ENCODE measurements at places on chromosomes 5 and 9.

DNA sequence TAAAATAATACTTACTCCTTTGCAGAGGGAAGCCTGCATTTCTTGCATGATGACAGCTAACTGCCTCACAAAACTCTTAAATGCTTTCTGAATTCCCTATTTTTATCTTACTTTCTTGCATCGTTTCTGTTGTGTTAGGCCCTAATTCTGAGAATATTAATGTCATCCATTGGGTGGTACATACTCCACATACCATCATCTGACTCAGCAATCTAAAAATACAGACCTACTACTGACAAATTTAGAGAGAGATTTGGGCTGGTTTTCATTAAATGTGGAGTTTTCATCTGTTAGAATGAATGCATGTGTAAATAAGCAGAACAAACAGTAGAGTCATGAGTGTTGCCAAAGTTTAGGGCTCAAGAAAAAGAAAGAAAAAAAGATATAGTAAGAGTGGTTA lies 26.5 kb upstream of the KCNN2 start:
- no peak for DNase-seq

GRCh38 chr5:81719743-81720345 lies 31.1 kb downstream of the SSBP2 start:
- DNase-seq: no peak

GRCh38 chr9:81289622-81290021 lies 399.7 kb downstream of the TLE1 start:
- no peak for DNase-seq

GRCh38 chr5:68274847-68275651 lies 59.5 kb downstream of the PIK3R1 start:
- no peak for DNase-seq

DNA sequence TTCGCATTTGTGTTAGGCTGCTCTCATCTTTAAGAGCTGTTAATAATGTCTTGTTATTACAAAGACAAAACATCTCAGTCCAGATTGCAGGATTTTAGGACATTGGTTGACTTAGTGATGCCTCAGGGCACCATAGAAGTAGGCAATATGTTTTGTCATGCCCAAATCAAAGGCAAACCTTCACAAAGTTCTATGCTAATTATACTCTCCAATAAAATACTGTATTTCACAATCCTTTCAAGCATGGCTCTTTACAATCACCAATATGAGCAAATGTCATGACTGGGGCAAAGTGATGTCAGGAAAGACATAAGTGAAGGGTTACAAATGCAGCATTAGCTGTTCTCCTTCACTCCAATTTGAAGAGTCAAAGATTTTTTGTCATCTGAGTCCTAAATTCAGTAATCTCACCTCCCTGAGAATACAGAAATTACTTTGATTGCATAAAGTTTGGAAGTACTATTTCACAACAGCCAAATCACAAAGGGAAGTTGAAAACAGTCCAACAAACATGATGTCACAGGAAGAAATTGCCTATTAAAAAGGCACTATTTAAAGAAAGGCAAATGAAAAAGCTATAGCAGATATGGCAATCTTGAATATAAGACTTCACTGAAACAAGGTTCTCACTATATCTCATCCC lies 303.2 kb downstream of the PRR16 start:
- no peak for DNase-seq

- DNase-seq: no peak
These were observed 10.6 kb downstream of the VAV2 start for GRCh38 chr9:133981589-133981957.

- no peak for DNase-seq
These were observed 127.1 kb downstream of the KIF4B start for GRCh38 chr5:155140646-155141045.

- no peak for DNase-seq
These were observed 5.6 kb downstream of the C5orf24 start for GRCh38 chr5:134851307-134851923.

GRCh38 chr9:99822109-99822805 lies 572 bp downstream of the NR4A3 start:
- no peak for DNase-seq

DNA sequence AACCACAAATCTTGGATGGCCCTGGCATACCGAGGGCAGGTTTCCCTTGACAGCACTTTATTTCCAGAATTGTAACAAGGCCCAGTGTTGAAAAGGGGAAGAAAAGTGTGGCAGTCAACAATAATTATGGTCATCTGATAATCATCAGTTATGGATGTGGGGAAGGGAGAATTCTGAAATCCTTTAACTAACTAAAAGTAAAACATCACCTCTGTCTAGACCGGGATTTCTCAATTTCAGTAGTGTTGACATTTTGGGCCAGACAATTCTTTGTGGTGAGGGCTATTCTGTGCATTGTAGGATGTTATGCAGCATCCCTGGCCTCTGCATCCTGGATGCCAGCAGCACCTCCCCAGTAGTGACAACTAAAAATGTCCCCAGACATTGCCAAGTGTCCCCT lies 140.4 kb downstream of the PSAT1 start:
- no peak for DNase-seq

- no peak for DNase-seq
These were observed 2.4 kb downstream of the ZNF483 start for GRCh38 chr9:111527347-111527746.

DNA sequence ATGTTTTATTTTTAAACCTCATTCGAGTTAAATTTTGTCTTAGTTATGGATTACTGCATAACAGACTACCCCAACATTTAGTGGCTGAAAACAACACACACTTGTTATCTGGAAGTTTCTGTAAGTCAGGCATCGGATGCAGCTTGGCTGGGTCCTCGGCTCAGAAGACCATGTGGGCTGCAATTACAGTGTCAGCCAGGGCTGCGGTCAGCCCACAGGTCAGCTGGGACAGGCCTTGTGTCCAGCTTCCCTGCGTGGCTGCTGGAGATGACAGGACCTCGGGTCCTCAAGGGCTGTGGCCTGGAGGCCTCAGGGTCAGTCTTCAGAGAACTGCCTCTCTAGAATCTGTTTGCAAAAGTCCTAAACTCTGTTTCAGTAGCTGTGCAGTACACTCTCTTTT lies 219.0 kb upstream of the IRX1 start:
- DNase-seq: no peak

DNA sequence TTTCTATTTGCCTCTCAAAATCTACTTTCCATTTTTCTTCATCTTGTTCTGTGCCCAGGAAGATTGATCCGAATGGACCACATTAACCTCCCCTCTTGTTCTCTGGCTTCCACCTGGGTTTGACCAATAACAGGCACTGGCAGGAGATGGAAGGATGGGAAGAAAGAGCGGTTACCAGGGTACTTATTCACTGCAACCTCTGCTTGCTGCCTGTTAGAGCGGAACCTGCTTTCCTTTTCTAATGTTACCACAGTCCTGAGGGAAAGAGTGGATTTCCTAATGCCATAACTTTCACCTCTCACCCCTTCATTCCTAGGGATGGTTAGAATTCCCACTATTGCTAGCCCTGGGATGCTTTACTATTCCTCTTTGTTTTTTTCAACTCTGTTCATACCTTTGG lies 262.1 kb downstream of the RFX3 start:
- no peak for DNase-seq

GRCh38 chr5:25688156-25688555 lies 1043.4 kb upstream of the CDH10 start:
- DNase-seq: no peak
